ENCODE measurements at places on chromosomes 6 and 20.

DNA sequence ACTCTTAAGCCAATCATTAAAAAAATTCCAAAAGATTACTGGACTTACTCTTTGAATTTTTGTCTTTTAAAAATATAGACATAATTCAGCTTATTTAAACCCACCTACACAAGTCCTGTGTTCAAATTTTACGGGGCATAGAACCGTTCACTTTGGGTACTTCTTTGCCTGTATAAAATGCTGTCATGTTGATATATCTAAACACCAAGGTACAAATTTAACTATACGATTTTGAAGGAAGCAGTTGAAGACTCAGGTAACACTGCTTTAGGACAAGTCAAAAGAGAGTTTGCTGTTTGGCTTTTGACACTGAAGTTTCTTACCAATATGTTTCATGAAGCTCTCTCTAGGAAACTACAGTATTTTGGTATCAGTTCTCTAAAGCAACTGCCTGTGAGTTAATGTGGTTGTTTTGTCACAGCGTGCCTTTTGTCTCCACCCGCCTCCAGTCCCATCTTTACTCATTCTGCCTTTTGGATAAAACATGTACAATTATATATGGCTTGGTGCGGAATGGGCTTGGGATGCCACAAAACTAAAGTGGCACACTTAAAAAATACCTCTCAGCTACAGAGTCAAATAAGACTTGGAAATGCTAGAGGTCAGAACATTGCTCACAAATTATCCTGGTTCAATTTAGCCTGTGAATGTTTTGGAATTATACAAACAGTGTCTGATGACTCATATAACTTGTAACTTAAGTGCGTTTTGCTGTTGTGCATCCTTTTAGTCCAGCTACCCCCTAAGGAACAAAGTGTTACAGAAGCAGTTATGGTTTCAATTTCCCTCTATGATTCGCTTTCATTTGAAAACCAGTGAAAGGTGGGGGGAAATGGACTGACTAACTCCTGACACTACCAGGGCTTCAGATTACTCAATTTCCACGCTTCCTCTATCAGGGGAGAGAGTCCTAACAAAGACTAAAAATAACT, 38.7 kb downstream of the RGS17 start:
- DNase-seq = no peak

DNA sequence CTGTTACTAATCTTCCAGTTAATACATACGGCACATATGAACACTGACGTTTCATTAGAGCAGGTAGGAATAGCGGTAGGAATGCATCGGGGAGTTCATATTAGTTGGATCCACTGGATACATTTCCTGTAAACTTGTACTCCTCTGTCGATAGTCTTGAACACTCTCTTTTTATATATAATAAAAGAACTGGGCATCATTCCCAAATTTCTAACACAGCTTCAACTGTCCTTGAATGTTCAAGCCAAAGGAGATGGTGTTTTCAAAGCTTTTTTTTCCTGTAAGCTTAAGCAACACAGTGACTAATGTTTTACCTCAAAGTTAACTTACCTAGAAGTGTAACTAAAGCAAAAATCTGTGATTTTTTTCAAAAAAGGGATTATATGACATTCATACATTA, 195.3 kb downstream of the UTRN start:
- DNase-seq = no peak

DNA sequence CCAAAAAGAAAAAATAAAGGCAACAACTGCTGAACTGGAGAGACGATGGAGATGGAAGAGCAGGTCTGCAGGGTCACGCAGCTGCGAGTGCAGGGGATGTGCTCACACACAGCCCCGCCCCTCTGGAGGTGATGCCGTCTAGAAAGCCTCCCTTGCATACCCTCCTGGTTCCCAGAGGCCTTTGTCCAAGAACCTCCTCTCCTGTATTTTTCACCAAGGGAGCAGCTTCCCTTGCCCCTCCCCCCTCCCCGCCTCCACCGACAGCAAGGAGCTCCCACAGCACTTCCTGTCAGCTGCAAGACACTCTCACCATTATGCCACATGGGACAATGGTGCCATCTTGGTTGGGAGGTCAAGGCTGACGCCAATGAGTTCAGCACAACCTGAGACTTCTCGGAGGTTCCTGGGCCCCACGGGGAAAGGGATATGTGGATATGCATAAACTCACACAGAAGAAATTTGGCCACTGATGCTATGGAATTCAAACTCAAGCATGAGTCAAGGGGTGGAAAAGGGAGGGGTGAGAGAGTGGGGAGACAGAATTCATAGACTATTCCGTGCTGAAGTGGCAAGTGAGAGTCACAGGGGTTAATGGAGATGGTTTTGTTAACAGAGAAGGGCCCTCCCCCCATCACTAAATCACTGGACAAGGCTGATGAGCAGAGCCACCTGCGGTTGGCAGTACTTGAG, 132.9 kb downstream of the SCML4 start:
- no peak for DNase-seq

DNA sequence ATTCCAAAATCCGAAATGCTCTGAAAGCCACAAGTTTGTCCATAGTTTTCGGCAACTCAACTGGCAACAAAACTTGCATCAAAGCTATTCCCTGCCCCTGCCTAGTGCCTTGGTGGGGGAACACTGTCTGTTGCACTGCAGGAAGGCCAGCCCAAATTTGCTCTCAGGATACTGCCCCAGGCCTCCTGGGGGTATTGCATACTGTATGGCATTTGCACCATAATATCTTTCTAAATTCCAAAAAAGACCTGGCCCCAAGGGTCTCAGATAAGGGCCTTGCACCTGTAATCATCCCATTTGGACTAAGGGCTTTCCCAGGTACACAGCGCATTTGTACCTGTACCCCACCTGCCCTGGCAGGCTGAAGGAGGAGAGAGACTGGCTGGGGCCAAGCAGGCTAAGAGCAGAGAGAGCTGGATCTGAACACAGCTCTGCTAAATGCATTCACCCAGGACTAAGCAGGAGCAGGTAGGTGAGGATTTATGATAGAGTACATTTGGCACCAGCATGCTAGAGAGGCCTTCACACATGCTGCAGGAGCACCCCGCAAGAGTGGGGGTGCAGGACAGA, 4.0 kb upstream of the GRM4 start:
- DNase-seq = no peak

- DNase-seq = no peak
These were observed 1.6 kb upstream of the SLC32A1 start for GRCh38 chr20:38722683-38723016.

DNA sequence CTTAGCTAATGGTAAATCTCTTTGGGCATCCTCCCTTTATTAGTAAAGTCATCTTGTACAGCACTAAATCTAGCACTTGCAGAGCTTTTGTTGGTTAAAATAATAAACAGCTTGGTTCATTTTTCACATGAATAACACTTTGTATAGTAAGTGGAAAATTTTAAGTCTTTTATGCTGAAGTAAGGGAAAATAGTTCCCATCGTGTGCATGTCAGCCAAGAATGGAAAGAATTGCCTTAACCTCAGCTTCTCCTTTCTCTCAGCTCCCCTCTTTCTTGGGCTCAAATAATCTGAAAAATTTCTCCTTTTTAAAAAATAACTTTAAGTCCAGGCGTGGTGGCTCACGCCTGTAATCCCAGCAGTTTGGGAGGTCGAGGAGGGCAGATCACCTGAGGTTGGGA, 16.6 kb downstream of the SNRPC start:
- DNase-seq = no peak

GRCh38 chr6:62445521-62445920, 159.5 kb upstream of the KHDRBS2 start:
- no peak for DNase-seq

DNA sequence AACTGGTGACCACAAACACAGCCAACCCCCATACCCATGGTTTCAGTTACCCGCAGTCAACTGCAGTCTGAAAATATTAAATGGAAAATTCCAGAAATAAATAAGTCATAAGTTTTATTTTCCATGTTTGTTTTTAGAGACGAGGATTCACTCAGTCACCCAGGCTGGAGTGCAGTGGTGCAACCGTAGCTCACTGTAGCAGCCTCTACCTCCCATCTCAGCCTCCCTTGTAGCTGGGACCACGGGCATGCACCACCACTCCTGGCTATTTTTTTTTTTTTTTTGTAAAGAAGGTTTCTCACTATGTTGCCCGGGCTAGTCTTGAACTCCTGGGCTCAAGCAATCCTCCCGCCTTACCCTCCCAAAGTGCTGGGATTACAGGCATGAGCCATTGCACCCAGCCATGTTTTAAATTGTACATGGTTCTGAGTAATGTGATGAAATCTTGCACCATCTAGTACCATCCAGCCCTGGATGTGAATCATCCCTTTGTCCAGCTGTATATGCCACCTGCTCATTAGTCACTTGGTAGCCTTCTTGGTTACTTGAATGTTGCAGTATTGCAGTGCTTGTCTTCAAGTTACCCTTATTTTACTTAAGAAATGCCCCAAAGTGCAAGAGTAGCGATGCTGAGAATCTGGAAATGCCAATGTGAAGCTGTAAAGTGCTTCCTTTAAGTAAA, 14.5 kb downstream of the CSNK2A1 start:
- no peak for DNase-seq

GRCh38 chr6:110492584-110492983, 16.2 kb upstream of the SLC22A16 start:
- no peak for DNase-seq

DNA sequence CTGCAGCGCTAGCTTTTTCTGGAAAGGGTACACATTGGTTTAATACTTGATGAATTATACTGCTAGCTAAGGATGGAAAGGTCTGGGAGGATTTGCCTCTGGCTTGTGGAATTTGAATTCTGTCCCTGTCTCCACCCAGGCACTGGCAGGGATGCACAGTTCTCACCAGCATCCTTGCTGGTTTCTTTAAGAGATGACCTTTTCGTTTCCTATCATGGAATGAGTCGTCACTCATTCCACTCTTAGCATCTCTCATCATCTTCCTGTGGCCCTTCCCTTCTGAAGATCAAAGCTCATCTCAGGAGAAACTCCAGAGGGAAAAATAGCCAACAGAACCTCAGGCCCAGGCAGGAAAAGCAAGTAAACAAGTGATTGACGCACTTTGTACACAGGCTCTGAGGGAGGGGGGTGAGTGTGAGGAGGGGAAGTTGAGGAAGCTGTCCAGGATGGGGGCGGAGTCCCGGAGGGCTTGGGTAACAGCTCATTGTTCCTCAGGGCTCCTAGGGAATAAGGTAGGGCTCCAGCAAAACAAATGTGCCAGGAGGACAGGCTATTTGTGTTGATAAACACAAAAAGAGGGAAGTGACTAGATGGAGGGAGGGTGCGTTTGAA, 25.7 kb upstream of the SAYSD1 start:
- no peak for DNase-seq

DNA sequence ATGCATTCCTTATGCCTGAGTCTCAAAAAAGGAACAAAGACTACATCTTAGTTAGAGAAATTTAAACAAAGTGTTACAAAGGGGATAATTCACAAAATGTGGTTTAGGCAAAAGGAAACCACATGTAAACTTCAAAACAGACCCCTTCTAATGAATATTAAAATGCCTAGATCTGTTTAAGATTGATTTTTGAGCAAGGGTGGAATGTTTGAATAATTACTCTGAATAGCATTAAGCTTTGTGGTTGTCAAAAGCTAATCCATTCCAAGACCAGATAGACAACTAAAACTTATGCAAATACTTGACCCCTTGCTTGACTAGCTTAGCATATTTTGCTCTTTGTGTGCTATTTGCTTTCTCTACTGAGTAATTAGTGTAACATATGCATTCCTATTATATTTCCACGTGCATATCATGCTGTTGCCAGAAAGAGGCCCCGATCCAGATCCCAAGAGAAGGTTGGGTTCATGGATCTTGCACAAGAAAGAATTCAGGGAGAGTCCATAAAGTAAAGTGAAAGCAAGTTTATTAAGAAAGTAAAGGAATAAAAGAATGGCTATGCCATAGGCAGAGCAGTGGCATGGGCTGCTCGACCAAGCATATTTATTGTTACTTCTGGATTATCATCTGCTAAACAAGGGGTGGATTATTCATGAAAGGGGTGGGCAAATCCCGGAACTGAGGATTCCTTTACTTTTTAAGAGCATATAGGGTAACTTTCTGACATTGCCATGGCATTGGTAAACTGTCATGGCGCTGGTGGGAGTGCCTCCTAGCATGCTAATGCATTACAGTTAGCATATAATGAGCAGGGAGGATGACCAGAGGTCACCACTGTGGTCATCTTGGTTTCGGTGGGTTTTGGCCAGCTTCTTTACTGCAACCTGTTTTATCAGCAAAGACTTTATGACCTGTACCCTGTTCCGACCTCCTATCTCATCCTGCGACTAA, 1193.4 kb upstream of the EYS start:
- DNase-seq = no peak

DNA sequence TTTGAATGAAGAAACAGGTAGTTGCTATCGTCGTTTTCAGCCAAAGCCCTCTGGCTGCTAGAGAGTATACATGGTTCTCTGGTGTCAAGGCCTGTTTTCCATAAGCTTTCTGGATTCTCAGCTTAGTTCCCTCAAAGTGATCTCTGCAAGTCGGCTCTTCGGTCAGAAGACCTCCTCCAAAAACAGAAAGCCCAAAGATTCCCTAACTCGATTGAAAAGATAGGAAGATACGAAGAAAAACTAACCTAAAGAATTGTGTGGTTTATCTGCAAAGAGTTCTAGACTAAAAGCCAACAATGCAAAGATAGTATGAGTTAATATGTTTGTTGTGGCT, 545 bp upstream of the ASCC3 start:
- DNase-seq = no peak

DNA sequence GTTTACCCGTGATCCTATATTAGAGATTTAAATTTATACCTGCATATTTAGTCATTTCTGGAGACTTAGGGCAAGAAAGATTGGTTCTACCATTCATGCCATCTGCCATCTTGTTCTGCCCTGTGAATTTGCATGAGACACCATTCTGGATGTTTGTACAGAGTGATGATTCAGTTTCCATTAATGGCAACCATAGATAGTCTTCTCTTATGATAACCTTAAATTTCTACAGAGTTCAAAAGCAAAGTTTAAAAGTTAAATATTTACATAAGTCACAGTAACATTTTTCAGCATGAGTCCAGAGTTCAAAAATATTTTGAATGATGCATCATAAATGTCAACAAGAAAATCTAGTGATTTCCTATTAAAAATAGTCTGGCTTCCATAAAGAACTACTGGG, 23.2 kb downstream of the PLCB1 start:
- no peak for DNase-seq

- DNase-seq = no peak
These were observed 125.8 kb downstream of the MRPL14 start for GRCh38 chr6:44001318-44002066.

- DNase-seq = no peak
These were observed 10.2 kb downstream of the RTEL1 start for GRCh38 chr20:63668351-63668750.

GRCh38 chr6:100808638-100809275, 72.4 kb downstream of the ASCC3 start:
- DNase-seq = no peak

DNA sequence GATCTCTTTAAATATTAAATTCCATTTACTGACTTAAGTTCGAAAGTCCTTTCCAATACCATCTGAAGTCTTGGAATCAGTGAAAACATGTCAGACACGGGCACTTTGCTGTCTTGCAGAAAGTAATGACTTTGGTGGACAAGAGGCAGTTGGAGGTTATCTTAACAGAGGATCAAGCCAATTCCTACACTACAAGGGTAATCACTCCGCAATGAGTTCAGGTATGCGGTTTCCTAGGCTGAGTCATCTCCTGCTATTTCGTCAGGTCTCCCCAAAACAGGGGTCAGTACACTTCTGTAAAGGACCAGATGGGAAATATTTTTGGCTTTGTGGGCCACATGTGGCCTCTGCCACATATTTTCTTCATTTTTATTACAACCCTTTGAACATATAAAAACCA, 656.6 kb downstream of the KIF16B start:
- DNase-seq = no peak

GRCh38 chr20:60031107-60031506, 72.9 kb downstream of the CDH26 start:
- no peak for DNase-seq
